ENCODE measurements at places on chromosomes 11 and 22. TPM values are rescaled to one million over a fixed set of nuclear protein-coding genes. Genes with fewer than 3 reads are reported as not detected.

Gene SLC6A5
- total RNA-seq, result not detected

Gene FAM83F
- total RNA-seq, result 4.6 TPM

Gene DGCR6L
- 28.1 TPM for total RNA-seq

Gene PAMR1
- 1.8 TPM for total RNA-seq

Gene IFITM1
- total RNA-seq, result 7.6 TPM

Gene GGA1
- 57.9 TPM for total RNA-seq

Gene CD248
- not detected for total RNA-seq
